Activated CD4-positive, alpha-beta memory T cell treated with anti-CD3 and anti-CD28 coated beads, Interleukin-2, amount 10 ng/mL, durations not matched to agents 7 days and 5 days (primary cell): ENCODE measurements at places on chromosomes 16 and 17.

- H3K27me3 ChIP-seq, result no peaks in the 10 kb centered on the region
- H3K4me3 ChIP-seq, result no peak overlapping the region
- peaks cover 5% of the 10 kb centered on the region for H3K4me1 ChIP-seq
- H3K36me3 ChIP-seq, result peaks cover 9% of the 10 kb centered on the region
- no peak for DNase-seq
- no peak overlapping the region for H3K27ac ChIP-seq
Measured at GRCh38 chr16:81700071-81700779, 78.9 kb upstream of the PLCG2 start.

- H3K4me3 ChIP-seq, result no peak overlapping the region
- no peak overlapping the region for H3K27ac ChIP-seq
- peak; percentile 68 for DNase-seq
- peaks cover 44% of the 10 kb centered on the region for H3K27me3 ChIP-seq
- peaks cover 14% of the 10 kb centered on the region for H3K4me1 ChIP-seq
- H3K36me3 ChIP-seq, result no peaks in the 10 kb centered on the region
Measured at GRCh38 chr16:68445458-68445857, 2.9 kb downstream of the SMPD3 start.

GRCh38 chr17:32479074-32479617 lies 7.6 kb upstream of the CDK5R1 start:
- no peak overlapping the region for H3K27ac ChIP-seq
- DNase-seq, result no peak
- H3K27me3 ChIP-seq, result no peaks in the 10 kb centered on the region
- H3K4me1 ChIP-seq, result peaks cover 3% of the 10 kb centered on the region
- no peak overlapping the region for H3K4me3 ChIP-seq

DNA sequence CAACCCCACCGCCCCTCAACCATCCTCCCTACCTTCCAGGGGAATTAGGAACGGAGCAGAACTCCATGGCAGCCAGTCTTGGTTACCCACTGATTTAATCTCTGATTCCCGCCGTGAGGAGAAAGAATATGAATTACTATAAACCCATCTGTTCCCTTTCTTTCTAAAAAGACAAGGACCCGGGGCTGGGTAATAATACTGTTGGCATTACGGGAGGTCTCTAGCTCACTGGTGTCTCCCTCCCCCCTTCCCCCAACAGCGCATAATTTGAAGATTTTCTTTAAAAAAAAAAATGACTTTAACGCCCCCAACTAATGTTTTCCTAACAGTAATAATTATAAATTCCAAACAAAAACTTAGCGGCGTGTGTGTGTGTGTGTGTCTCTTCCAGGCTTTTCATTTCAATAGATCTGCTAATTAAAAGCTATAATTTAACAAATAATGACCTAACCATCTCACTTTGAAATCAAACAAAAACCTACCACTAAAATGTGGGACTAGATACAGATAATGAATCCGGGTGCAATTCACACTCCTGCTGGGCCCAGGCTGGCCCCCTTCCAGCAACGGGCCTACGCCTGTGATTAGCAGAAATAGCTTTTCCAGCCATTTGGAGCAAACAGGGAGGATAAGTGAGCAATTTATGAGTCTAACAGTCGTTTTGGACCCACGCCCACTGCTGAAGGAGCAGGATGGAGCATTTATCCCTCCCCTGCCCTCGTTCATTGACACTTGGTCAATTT lies 18.2 kb upstream of the BHLHA9 start:
- H3K4me3 ChIP-seq, result no peak overlapping the region
- DNase-seq, result no peak
- peaks cover 7% of the 10 kb centered on the region for H3K27me3 ChIP-seq
- H3K27ac ChIP-seq, result no peak overlapping the region
- no peaks in the 10 kb centered on the region for H3K36me3 ChIP-seq

DNA sequence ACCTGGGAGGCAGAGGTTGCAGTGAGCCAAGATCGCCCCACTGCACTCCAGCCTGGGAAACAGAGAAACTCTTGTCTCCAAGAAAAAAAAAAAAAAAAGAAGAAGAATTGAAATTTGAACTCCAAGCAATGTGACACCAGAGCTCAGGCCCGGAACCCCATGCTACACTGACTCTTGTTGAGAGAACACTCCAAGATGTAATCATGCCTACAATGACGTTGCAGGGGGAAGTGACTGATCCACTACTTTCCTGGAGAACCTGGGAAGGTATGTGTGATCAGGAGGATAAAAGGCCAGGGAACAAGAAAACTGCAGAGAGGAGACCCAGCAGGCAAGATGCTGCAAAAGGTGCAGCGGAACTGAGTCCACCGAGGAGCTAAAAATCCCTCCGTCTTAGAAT lies 57.9 kb downstream of the ADCY9 start:
- peaks cover 24% of the 10 kb centered on the region for H3K4me1 ChIP-seq
- no peak overlapping the region for H3K4me3 ChIP-seq
- peaks cover 44% of the 10 kb centered on the region for H3K36me3 ChIP-seq
- H3K27me3 ChIP-seq, result no peaks in the 10 kb centered on the region
- no peak for DNase-seq

DNA sequence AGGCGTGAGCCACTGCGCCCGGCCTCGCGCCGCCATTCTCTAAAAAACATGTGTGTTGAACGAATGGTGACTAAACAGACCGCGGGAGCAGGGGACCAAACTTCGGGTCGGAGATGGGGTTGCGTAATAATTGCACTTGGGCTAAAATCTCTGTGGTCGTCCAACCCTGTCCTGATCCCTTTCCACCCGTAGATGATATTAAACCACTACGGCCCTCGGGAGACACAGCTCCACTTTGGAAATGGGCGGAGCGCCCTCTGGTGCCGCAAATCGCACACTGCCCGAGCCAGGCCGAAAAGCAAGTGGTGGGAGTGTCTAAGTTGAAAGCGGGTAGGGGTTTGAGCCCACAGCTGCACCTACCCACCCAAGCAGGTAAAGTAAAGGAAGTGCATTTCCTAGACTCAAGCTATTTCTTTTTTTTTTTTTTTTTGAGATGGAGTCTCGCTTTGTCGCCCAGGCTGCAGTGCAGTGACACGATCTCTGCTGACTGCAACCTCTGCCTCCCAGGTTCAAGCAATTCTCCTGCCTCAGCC lies 17.0 kb downstream of the CAVIN1 start:
- no peak overlapping the region for H3K4me3 ChIP-seq
- peaks cover 10% of the 10 kb centered on the region for H3K4me1 ChIP-seq
- peak; percentile 82 for DNase-seq
- no peak overlapping the region for H3K27ac ChIP-seq
- H3K27me3 ChIP-seq, result peaks cover 23% of the 10 kb centered on the region
- no peaks in the 10 kb centered on the region for H3K36me3 ChIP-seq

DNA sequence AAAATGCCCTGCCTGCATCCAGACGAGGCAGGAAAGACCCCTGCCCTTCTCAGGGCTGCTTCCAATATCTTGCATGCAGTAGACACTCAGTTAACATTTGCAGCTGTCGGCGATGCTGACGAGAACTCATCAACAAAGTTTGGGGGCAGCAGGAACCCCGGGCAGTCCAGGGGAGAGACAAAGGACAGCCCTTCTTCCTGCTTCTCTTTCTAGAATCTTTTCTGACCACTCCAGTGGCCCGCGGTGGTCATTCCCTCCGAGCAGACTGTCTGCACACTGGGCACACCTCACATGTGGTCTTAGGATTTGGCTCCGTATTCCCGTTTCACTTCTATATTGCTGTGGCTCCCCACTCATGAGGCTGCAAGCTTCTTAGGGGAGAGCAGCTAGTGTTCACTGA lies 31.0 kb upstream of the MFSD6L start:
- H3K4me1 ChIP-seq, result no peaks in the 10 kb centered on the region
- no peak for DNase-seq
- no peak overlapping the region for H3K4me3 ChIP-seq
- no peak overlapping the region for H3K27ac ChIP-seq
- H3K36me3 ChIP-seq, result no peaks in the 10 kb centered on the region
- no peaks in the 10 kb centered on the region for H3K27me3 ChIP-seq

GRCh38 chr17:67449065-67449464 lies 72.0 kb downstream of the PITPNC1 start:
- H3K4me3 ChIP-seq, result no peak overlapping the region
- H3K27me3 ChIP-seq, result peaks cover 2% of the 10 kb centered on the region
- peaks cover 54% of the 10 kb centered on the region for H3K4me1 ChIP-seq
- no peak for DNase-seq

- no peaks in the 10 kb centered on the region for H3K4me1 ChIP-seq
- H3K4me3 ChIP-seq, result no peak overlapping the region
- peak; percentile 28 for DNase-seq
- H3K27me3 ChIP-seq, result no peaks in the 10 kb centered on the region
Measured at GRCh38 chr16:50644729-50645128, 36.4 kb downstream of the SNX20 start.

DNA sequence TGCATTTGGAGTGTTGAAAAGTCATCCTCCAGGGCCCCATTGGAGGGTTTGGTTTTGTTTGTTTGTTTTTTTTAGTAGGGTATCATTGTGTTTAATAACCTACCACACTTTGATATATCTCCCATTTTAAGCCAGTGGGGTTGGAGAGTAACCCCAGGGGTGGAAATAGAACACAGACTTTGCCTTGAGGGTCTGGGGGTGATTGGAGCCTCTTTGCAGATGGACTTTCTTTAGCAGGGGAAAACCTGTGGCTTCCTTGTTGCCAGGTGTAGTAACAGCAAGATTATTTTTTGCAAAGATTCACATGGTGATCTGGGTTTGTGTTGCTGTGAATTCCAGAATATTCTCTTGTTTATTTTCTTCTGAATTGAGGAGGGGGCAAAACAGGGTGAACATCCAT lies 1.5 kb downstream of the ABCC1 start:
- H3K4me3 ChIP-seq, result peak overlapping the region; percentile 94
- H3K36me3 ChIP-seq, result peaks cover 25% of the 10 kb centered on the region
- peak overlapping the region; percentile 92 for H3K27ac ChIP-seq
- H3K27me3 ChIP-seq, result no peaks in the 10 kb centered on the region
- H3K4me1 ChIP-seq, result peaks cover 46% of the 10 kb centered on the region
- no peak for DNase-seq

DNA sequence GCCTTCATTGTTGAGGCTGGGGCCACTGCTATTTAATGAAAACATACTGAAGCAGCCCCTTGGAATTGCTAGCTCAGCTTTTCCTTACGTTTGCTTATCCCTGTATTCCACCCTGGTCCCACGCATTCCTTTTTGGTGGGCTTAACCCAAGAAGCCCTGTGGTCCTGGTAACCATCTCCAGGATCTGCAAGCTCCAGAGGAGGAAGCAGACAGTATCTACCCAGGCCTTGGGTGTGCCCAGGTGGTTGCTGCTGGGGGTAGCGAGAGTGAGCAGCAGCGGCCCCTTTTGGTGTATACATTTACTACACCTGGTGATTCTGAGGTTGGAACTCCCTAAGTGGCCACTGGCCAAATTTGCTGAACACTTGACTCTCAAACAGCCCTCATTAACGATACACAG lies 97.7 kb downstream of the CBLN1 start:
- DNase-seq, result no peak
- no peaks in the 10 kb centered on the region for H3K36me3 ChIP-seq
- no peaks in the 10 kb centered on the region for H3K27me3 ChIP-seq
- no peak overlapping the region for H3K27ac ChIP-seq
- no peaks in the 10 kb centered on the region for H3K4me1 ChIP-seq

- no peaks in the 10 kb centered on the region for H3K4me1 ChIP-seq
- no peak for DNase-seq
- H3K27me3 ChIP-seq, result no peaks in the 10 kb centered on the region
- no peaks in the 10 kb centered on the region for H3K36me3 ChIP-seq
Measured at GRCh38 chr16:6771956-6772355, 560.7 kb upstream of the RBFOX1 start.

DNA sequence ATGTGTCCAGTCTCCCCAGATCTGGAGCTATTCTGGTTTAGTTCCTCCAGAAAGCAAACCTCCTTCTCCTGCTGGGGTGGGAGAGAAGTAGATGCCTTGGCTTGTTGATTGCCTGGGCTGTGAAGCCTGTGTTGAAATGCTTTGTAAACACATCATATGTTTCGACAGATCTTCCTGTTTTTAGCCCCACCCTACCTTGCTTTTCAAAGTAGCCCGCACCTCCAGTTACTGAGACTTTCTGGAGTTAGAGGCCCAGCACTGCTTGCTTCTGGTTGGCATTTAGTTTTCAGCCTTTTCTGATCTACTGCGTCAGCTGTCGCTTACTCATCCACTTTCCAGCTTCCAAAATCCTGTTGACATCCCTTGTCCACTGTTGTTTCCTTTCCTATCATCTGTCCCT lies 17.9 kb upstream of the NDEL1 start:
- H3K27ac ChIP-seq, result no peak overlapping the region
- no peak for DNase-seq
- peaks cover 57% of the 10 kb centered on the region for H3K27me3 ChIP-seq
- no peaks in the 10 kb centered on the region for H3K36me3 ChIP-seq
- H3K4me3 ChIP-seq, result no peak overlapping the region
- H3K4me1 ChIP-seq, result peaks cover 10% of the 10 kb centered on the region

- DNase-seq, result peak; percentile 39
- H3K27me3 ChIP-seq, result peaks cover 30% of the 10 kb centered on the region
- peaks cover 55% of the 10 kb centered on the region for H3K4me1 ChIP-seq
- H3K36me3 ChIP-seq, result no peaks in the 10 kb centered on the region
- peak overlapping the region; percentile 6 for H3K27ac ChIP-seq
Measured at GRCh38 chr17:79933863-79934652, 94.8 kb upstream of the CBX4 start.

DNA sequence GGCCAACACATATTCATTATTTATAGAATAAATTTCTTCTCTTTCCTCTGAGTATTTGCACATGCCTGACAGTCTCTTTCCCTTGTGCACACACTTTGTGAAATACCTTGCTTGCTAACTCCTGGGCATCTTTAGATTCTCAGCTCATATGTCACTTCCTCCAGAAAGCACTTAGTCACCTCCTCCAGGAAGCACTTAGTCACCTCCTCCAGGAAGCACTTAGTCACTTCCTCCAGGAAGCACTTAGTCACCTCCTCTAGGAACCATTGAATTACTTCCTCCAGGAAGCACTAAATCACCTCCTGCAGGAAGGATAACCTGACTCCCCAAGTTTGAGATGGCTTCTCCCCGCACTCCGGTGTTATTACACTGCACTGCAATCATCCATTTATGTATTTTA lies 462.5 kb upstream of the EEF2KMT start:
- H3K4me1 ChIP-seq, result no peaks in the 10 kb centered on the region
- H3K27ac ChIP-seq, result no peak overlapping the region
- H3K4me3 ChIP-seq, result no peak overlapping the region
- H3K36me3 ChIP-seq, result no peaks in the 10 kb centered on the region
- no peaks in the 10 kb centered on the region for H3K27me3 ChIP-seq
- DNase-seq, result no peak

- DNase-seq, result no peak
- peaks cover 28% of the 10 kb centered on the region for H3K36me3 ChIP-seq
- no peak overlapping the region for H3K4me3 ChIP-seq
- peak overlapping the region; percentile 23 for H3K27ac ChIP-seq
Measured at GRCh38 chr16:89292443-89293078, 75.1 kb downstream of the ZNF778 start.

GRCh38 chr16:1548233-1548632 lies 14.8 kb downstream of the TMEM204 start:
- no peaks in the 10 kb centered on the region for H3K27me3 ChIP-seq
- H3K27ac ChIP-seq, result no peak overlapping the region
- no peak for DNase-seq
- peaks cover 34% of the 10 kb centered on the region for H3K4me1 ChIP-seq
- peaks cover 44% of the 10 kb centered on the region for H3K36me3 ChIP-seq
- H3K4me3 ChIP-seq, result no peak overlapping the region

- DNase-seq, result no peak
- H3K36me3 ChIP-seq, result no peaks in the 10 kb centered on the region
- no peaks in the 10 kb centered on the region for H3K4me1 ChIP-seq
- no peak overlapping the region for H3K27ac ChIP-seq
- H3K27me3 ChIP-seq, result peaks cover 9% of the 10 kb centered on the region
- no peak overlapping the region for H3K4me3 ChIP-seq
Measured at GRCh38 chr16:72256398-72257066, 84.6 kb upstream of the PMFBP1 start.
